CD4-positive, alpha-beta memory T cell (primary cell): ENCODE measurements at places on chromosomes 6 and 20. TPM values are rescaled to one million over a fixed set of nuclear protein-coding genes. Genes with fewer than 3 reads are reported as not detected.
A peak's percentile ranks its signal among the peaks of the same experiment; 100 is the strongest.

- no peak overlapping the region for H3K27ac ChIP-seq
- no peak for DNase-seq
- no peaks in the 10 kb centered on the region for H3K36me3 ChIP-seq
- H3K27me3 ChIP-seq, result peaks cover 31% of the 10 kb centered on the region
- H3K4me1 ChIP-seq, result peaks cover 13% of the 10 kb centered on the region
- no peak overlapping the region for H3K4me3 ChIP-seq
Observed at GRCh38 chr20:45470937-45471336, 1.4 kb downstream of the WFDC2 start.

The TFAP2C gene
- not detected for polyA plus RNA-seq

GRCh38 chr20:59308493-59309201 lies 8.2 kb downstream of the EDN3 start:
- H3K36me3 ChIP-seq, result no peaks in the 10 kb centered on the region
- H3K4me3 ChIP-seq, result no peak overlapping the region
- H3K27ac ChIP-seq, result no peak overlapping the region
- H3K4me1 ChIP-seq, result peaks cover 14% of the 10 kb centered on the region
- H3K27me3 ChIP-seq, result no peaks in the 10 kb centered on the region
- no peak for DNase-seq

DNA sequence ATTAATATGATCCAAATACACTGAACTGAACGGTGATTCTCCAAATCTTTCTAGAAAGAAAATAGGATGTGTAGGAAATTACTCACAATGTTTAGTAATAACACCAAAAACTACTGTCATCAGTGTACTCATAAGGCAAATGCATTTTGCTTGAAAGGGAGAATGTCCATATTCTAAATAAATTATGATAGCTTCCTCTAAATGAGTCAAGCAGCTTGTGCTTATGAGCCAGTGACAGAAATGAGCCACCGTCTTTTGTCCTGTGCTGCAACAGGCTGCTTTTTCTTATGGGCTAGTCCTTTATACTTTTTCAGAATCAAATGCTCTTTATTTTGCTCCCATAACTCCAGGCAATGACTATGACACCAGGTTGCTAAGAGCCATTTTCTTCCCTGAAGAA lies 4.5 kb upstream of the ZNF451 start:
- DNase-seq, result no peak
- H3K4me3 ChIP-seq, result no peak overlapping the region

DNA sequence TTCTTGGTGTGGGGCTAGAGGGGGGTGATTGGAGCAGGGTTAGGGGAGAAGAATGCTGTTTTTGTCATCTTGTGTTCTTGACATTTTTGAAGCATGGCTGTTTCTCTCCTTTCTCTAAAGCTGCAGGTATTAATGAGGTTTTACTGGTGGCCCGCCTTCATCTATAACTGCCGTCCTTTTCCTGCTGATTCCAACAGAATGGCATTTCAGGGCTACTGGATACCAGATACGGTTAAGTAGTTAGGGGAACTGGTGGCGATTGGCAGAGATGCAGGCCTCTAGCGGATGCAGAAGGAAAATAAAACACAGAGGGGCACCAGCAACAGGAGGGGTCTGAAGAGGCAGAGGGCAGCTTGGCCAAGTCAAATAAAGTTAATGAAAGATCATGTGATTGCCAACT lies 89.7 kb upstream of the EEF1E1 start:
- no peaks in the 10 kb centered on the region for H3K36me3 ChIP-seq
- H3K27me3 ChIP-seq, result no peaks in the 10 kb centered on the region
- no peaks in the 10 kb centered on the region for H3K4me1 ChIP-seq
- DNase-seq, result no peak
- no peak overlapping the region for H3K4me3 ChIP-seq

GRCh38 chr6:101276066-101276465 lies 117.4 kb upstream of the GRIK2 start:
- no peak overlapping the region for H3K27ac ChIP-seq
- H3K4me1 ChIP-seq, result no peaks in the 10 kb centered on the region
- no peak overlapping the region for H3K4me3 ChIP-seq
- no peaks in the 10 kb centered on the region for H3K27me3 ChIP-seq
- no peaks in the 10 kb centered on the region for H3K36me3 ChIP-seq

The ZNFX1 gene
- 88.8 TPM for polyA plus RNA-seq

- no peak overlapping the region for H3K4me3 ChIP-seq
- H3K27ac ChIP-seq, result no peak overlapping the region
- H3K4me1 ChIP-seq, result no peaks in the 10 kb centered on the region
Observed at GRCh38 chr6:45697605-45698004, 318.1 kb downstream of the CLIC5 start.

The BPIFB2 gene
- not detected for polyA plus RNA-seq

- no peaks in the 10 kb centered on the region for H3K27me3 ChIP-seq
- DNase-seq, result no peak
- H3K27ac ChIP-seq, result no peak overlapping the region
- H3K4me1 ChIP-seq, result peaks cover 5% of the 10 kb centered on the region
- H3K36me3 ChIP-seq, result no peaks in the 10 kb centered on the region
- H3K4me3 ChIP-seq, result no peak overlapping the region
Observed at GRCh38 chr6:146860583-146860982, 261.8 kb downstream of the ADGB start.

DNA sequence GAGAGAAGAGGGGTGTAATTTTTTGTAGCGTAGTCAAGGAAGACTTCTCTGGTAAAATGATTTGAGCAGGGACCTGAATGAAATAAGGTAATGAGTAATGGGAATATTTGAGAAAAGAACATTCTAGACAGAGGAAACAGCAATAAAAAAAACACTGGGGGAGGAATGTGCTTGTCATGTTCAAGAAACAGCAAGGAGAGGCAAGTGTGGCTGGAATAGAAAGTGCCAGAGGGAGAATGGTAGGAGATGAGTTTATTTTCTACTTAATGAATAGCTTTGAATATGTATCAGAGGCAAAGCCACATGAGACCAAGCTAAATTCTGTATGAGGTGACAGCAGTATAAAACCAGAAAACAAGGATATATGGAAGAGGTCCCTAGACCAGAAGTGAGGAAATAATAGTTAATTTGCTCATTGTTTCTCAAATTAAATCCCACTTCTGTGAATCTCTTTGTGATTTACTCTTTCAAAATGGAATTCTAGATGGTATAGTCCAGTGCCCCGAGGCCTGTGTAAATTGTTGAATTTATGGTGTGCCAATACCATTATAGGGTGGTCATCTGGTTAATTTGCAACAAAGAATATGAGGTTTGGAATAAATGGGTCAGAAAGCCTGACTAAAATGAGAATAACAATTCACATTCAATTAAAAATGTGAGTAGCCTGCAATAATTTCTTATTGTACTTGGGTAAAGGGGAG lies 170.2 kb downstream of the CDKAL1 start:
- no peaks in the 10 kb centered on the region for H3K27me3 ChIP-seq
- no peak overlapping the region for H3K27ac ChIP-seq
- no peaks in the 10 kb centered on the region for H3K4me1 ChIP-seq

DNA sequence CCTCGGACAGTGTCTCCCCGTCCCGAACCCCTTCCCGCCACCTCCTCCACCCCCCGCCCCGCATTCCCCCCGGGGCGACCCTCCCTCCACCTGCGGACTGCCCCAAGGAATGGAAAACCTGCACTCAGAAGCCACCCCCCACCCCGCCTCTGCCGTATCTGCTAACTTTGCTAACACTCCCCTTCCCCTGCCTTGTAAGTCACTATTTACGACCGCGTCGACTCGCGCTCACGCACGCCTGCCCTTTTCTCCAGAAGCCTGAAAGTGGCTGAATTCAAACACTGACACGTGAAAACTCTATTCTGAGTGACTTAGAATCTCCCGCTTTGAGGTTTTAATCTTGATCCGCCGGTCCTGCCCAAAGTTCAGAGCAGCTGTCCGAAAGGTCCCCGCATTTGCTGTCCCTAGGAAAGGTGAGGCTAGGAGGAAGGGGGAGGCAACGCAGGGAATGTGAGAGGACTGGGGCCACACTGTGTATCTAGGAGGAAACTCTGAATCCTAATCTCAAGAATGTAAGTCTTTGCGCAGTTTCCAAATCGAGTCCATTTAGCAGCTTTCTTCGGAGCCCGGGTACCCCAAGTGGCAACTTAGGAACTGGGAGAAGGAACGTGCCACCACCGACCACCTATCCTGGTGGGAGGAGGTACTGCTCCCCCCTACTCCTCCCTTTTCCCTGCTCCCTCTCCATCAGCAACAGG lies 9.3 kb upstream of the POU3F2 start:
- no peak overlapping the region for H3K27ac ChIP-seq
- H3K4me1 ChIP-seq, result peaks cover 30% of the 10 kb centered on the region
- no peak overlapping the region for H3K4me3 ChIP-seq

GRCh38 chr20:63051911-63052310 lies 45.1 kb upstream of the BHLHE23 start:
- H3K4me3 ChIP-seq, result no peak overlapping the region
- no peaks in the 10 kb centered on the region for H3K36me3 ChIP-seq
- no peaks in the 10 kb centered on the region for H3K4me1 ChIP-seq
- no peak for DNase-seq
- no peaks in the 10 kb centered on the region for H3K27me3 ChIP-seq
- H3K27ac ChIP-seq, result no peak overlapping the region

- peak; percentile 10 for DNase-seq
- H3K27me3 ChIP-seq, result peaks cover 9% of the 10 kb centered on the region
- no peak within 1 kb of the TSS for H3K27ac ChIP-seq
Observed at GRCh38 chr6:10886691-10887502, at the start of gene SYCP2L. Gene SYCP2L, plus strand, starts transcription at chr6:10887052. Its CDS starts 75 bp downstream, at chr6:10887127.

DNA sequence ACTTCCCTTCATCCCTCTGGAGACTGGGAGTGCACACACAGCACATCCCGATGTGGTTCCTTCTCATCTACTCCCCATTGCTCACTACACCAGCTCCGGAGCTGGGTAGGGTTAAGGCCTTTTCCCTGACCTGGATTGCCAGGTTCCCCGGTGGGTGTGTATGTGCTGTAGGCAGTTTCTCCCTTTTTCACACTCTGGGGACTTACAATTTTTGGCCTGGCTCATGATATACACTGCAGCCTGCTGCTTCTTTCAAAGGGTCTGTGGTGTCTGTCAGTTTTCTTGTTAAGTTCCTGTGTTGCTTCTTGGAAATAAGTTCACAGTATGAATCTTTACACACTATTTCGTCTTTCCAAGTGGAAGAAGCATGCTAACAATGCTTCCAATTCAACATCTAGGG lies 405.5 kb downstream of the UTRN start:
- no peaks in the 10 kb centered on the region for H3K4me1 ChIP-seq
- H3K27me3 ChIP-seq, result no peaks in the 10 kb centered on the region
- DNase-seq, result no peak

- H3K4me3 ChIP-seq, result peak overlapping the region; percentile 89
- H3K27me3 ChIP-seq, result no peaks in the 10 kb centered on the region
- H3K36me3 ChIP-seq, result no peaks in the 10 kb centered on the region
- no peak overlapping the region for H3K27ac ChIP-seq
- H3K4me1 ChIP-seq, result peaks cover 20% of the 10 kb centered on the region
- no peak for DNase-seq
Observed at GRCh38 chr6:144283646-144284477, 1.3 kb upstream of the UTRN start.

GRCh38 chr20:25461786-25462545 lies 54.5 kb downstream of the GINS1 start:
- no peak overlapping the region for H3K27ac ChIP-seq
- H3K27me3 ChIP-seq, result no peaks in the 10 kb centered on the region
- H3K4me1 ChIP-seq, result no peaks in the 10 kb centered on the region

- H3K27ac ChIP-seq, result no peak overlapping the region
- no peak for DNase-seq
- no peak overlapping the region for H3K4me3 ChIP-seq
- H3K36me3 ChIP-seq, result no peaks in the 10 kb centered on the region
Observed at GRCh38 chr20:584161-584970, 25.7 kb downstream of the TCF15 start.

The GLP1R gene
- not detected for polyA plus RNA-seq

The GTF3C6 gene
- polyA plus RNA-seq, result 147 TPM

The PKIB gene
- polyA plus RNA-seq, result 0.24 TPM

DNA sequence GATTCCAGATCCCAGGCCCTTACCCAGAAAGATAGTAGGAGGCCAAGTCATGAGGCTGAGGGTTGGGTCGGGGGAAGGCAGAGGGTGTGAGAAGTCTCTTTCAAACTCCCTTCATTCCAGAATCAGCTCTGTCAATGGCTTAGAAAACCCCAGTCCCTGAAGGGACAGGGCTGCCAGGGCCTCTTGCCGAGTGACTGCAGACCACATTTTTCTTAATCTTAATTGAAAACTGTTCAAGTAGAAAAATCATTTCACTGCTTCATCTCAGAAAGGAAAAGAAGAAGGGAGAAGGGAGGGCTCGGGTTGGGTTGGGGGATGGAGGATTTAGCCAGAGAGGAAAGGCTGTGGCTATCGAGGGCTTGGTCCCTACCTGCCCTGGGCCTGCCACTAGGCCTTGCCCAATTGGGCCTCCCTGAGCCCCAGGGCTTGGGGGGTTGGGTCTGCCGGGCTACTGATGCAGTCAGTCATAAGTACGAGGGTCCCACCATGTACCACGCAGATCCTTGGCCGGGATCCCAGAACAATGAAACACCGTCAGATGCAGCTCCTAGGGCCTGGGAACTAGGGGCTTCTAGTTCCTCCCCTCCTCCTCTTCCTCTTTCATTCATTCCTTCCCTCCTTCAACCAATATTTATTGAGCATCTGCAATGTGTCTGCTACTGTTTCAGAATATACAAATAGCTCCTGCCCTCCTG lies 44.0 kb upstream of the CTNNBL1 start:
- no peaks in the 10 kb centered on the region for H3K4me1 ChIP-seq
- no peak for DNase-seq
- no peaks in the 10 kb centered on the region for H3K27me3 ChIP-seq
